Daoy (cell line): ENCODE measurements at places on chromosomes 12 and 14. TPM values are rescaled to one million over a fixed set of nuclear protein-coding genes. Genes with fewer than 3 reads are reported as not detected.
A peak's percentile ranks its signal among the peaks of the same experiment; 100 is the strongest.

Gene FOXA1
- total RNA-seq = 6.5 and 11.2 TPM in 2 replicates

DNA sequence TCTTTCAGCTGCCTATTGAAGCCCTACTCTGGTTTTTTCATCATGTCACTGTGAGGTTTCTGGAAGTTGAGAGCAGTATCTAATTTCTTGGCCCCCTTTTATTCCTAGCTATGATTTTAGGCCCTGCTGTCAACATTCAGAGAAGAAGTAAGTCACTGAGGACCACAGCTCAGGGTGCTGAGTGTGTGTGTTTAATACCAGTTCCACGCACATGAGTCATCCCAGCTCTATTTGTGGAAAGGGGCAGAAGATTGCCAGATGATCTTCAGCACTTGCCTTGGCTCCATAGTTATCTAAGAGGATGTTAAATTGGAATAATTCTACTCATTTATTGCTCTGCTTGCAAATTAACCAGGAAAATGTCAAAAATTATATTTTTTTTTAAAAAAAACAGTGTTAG, 65.5 kb upstream of the SLC38A4 start:
- peak; percentile 6 for DNase-seq

GRCh38 chr14:59283361-59283760, 94.9 kb downstream of the DAAM1 start:
- peak; percentile 42 for DNase-seq

DNA sequence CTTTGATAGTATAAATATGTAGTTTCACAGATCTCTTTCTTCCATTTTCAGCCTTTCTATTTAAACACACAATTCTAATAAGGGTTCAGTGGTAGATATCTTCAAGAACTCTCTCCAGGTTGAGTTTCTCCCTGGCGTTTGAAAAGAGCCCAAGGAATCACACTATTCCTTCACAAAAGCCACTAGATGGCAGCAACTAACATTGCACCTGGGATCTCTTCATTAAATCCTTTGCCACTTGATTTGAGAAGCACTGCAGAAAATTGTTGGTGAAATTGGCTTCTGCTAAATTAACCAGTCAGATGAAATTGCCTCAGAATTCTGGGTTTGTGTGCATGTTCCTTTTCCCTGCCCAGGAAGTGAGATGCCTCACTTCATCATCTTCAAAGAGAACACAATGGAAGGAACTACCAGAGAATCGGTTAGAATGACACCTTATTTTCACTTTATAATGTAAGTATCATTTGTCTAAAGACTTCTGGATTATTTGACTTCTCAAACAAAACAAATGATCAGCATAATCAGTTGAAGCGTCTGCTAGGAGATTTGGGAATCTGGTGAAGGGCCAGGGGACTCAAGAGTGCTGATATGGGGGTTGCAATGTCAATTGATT, 6.8 kb downstream of the CCDC198 start:
- DNase-seq = peak; percentile 49

Gene TAS2R31
- total RNA-seq = 0.97 TPM in 1 of 2 replicates, not detected in the other

- no peak for DNase-seq
Observed at GRCh38 chr14:81070511-81070910, 115.1 kb downstream of the TSHR start.

Gene CNPY2
- 136 and 177 TPM in 2 replicates for total RNA-seq

- DNase-seq = no peak
Observed at GRCh38 chr12:24281341-24281740, 331.9 kb upstream of the SOX5 start.

DNA sequence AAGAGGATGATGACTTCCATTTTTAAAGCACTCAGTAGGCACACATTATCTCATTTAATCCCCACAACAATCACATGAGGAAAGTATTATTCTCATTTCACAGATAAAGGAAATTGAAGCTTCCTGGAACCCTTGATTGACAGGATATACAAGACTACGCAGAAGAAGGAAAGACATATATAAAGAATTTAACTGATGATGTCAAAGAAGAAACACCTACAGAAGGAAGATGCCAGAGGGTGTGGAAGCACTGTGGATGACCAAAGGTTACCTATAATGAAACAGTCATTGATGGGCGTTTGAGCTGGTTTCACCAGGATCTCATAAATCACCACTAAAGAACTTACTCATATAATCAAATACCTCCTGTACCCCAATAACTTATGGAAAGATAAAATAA, 197.4 kb downstream of the SLC25A21 start:
- no peak for DNase-seq

Gene NUAK1
- total RNA-seq = 30.1 and 31.3 TPM in 2 replicates

- peak; percentile 68 for DNase-seq
Observed at GRCh38 chr12:752695-753610, 574 bp downstream of the WNK1 start.

GRCh38 chr12:77299910-77300669, 234.7 kb upstream of the E2F7 start:
- DNase-seq = peak; percentile 46

Gene RASSF9
- total RNA-seq = 0.34 and 0.80 TPM in 2 replicates

Gene BCAT1
- total RNA-seq = 101 and 104 TPM in 2 replicates

GRCh38 chr14:54299410-54300363, 97.1 kb upstream of the CDKN3 start:
- DNase-seq = peak; percentile 68

Gene KNTC1
- total RNA-seq = 56.9 and 74.3 TPM in 2 replicates

GRCh38 chr12:51349026-51349425, 2.5 kb upstream of the CELA1 start:
- DNase-seq = no peak

- peak; percentile 30 for DNase-seq
Observed at GRCh38 chr12:19186722-19187661, 57.5 kb downstream of the PLEKHA5 start.

Gene GALNT8
- total RNA-seq = 3.0 and 6.8 TPM in 2 replicates

- no peak for DNase-seq
Observed at GRCh38 chr12:77349689-77350370, 284.5 kb upstream of the E2F7 start.

Gene ABCD2
- 0.11 TPM in 1 of 2 replicates, not detected in the other for total RNA-seq

DNA sequence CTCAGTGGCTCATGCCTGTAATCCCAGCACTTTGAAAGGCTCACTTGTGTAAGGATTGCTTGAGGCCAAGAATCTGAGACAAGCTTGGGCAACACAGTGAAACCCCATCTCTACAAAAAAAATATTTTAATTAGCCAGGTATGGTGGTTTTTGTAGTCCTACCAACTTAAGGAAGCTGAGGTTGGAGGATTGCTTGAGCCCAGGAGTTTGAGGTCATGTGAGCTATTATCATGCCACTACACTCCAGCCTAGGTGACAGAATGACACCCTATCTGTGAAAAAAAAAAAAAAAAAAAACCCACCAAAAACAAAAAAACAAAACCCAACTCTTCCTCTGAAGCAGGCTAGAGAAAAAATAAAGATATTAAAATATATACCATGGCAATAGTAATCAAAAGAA, 41.2 kb downstream of the TMEM116 start:
- no peak for DNase-seq

Gene TOMM20L
- not detected in 2 replicates for total RNA-seq

Gene POTEM
- total RNA-seq = 0.51 and 0.57 TPM in 2 replicates

GRCh38 chr14:71346685-71347084, 439.4 kb downstream of the PCNX1 start:
- no peak for DNase-seq

Gene CCDC197
- not detected in 2 replicates for total RNA-seq

GRCh38 chr14:66701813-66702212, 193.9 kb downstream of the GPHN start:
- no peak for DNase-seq

DNA sequence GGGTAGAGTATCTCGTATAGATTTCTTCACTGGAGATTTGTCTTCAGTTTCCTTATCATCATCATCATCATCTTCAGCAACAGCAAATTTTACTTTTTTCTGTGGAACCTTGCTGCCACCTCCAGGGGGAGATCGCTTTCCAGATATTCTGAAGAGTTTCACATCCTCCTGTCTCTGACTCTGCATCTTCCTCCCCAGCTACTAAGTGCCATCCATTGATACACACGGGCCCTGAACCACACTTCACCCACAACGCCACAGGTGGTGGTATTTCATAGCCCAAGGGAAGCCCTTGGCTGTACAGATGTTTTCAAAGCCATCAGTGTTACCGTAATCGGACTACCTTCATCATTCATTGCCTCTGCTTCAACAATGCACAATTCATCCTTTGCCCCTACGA, 82.2 kb downstream of the PPP2R5C start:
- no peak for DNase-seq
